HL-60 (cell line): ENCODE measurements at places on chromosomes 16 and 17.

GRCh38 chr16:75235721-75236193 lies 15.7 kb downstream of the BCAR1 start:
- DNase-seq = no peak

GRCh38 chr16:86827521-86827920 lies 249.2 kb downstream of the FOXL1 start:
- DNase-seq = no peak

- DNase-seq = no peak
These were observed 5.9 kb downstream of the RAB11FIP4 start for GRCh38 chr17:31397256-31397939.

GRCh38 chr17:57783338-57783742 lies 38.2 kb upstream of the CCDC182 start:
- DNase-seq = peak; percentile 53

DNA sequence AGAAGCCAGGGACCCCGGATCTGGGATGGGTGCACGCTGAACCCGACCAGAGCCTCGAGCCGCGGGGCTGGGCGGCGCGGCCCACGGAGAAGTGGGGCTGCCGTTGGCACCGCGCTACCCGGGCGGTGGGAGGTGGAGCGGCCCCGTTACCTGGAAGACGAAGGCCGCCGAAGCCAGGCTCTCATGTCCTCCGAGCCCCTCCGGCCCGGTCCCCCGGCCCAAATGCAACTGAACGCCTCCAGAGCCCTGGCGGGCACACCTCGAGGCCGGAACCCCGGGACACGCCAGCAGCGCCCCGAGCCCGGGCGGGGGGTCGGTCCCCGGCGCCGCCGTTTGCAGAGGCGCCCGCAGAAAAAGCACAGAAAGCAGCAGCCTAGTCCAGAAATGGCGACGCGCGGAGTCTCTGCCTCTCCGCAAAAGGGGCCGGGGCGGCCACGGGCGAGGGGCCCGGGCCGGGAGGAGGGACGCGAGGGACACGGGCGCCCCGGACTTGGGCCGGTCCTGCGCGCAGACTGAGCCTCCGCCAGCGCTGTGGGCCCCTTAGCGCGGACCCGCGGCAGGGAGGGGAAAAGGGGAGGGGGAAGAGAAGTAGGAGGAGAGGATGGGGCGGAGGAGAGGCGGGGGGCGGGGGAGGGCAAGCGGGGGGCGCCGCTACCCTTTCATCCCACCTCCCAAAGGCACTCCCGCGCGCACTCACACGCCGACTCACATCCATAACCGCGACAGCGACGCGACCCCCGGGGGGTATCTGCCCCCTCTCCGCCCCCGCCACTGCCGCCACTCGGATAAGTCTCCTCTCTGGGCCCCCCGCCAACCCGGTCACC lies 1.4 kb downstream of the AXIN2 start:
- DNase-seq = no peak

DNA sequence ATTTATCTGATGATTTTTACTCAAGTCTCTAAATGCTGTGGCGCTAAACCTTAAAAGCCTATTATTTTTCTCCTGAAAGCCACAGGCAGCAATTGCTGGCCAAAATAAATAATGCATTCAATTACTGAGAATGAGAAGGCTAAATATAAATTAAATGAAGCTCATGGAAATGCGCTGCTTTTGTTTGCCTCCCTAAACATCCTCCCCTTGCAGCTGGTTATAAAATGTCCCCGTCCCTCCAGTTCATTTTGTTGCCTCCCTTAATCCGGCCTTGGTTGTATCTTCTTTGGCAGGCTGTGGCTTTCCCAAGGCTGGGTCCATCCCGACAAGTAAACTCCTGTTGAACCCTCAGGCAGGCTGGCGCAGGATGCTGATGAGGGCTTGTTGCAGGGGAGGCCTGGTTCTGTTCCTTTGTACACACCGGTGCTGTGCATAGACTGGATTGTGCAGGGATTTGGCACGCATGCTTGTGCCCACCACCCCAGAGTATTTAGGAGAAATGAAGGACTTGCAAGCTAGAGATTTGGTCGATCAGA lies 62.7 kb downstream of the KNOP1 start:
- DNase-seq = no peak

DNA sequence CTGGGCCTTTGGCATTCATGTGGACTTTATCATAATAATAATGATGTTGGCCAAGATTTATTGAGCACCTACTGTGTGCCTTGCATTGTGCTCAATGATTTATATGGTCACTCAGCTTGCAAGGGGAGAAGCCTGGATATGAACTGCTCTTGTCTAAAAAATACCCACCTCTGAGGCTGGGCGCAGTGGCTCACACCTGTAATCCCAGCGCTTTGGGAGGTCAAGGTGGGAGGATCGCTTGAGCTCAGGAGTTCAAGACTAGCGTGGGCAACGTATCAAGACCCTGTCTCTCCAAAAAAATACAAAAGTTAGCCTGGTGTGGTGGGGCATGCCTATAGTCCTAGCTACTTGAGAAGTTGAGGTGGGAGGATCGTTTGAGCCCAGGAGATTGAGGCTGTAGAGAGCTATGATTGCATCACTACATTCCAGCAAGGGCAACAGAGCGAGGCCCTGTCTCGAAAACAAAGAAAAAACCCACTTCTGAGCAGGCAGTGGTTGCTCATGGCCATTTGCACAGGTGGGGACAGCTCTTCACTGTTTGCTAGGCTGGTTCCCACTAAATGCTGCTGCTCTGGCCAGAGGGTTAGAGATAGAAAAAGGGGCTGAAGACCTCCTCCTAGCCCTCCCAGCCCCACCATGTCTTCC lies 4.3 kb upstream of the ADGRG1 start:
- no peak for DNase-seq

DNA sequence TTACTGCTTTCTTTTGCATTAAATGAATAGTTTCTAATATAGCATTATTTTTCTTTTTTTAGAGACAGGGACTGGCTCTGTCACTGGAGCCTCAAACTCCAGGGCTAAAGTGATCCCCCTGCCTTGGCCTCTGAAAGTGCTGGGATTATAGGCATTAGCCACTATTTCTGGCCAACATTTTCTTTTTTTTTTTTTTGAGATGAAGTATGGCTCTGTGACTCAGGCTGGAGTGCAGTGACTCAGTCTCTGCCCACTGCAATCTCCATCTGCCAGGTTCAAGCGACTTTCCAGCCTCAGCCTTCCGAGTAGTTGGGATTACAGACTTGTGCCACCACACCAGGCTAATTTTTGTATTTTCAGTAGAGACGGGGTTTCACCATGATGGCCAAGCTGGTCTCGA lies 2.0 kb upstream of the DUXB start:
- DNase-seq = no peak

DNA sequence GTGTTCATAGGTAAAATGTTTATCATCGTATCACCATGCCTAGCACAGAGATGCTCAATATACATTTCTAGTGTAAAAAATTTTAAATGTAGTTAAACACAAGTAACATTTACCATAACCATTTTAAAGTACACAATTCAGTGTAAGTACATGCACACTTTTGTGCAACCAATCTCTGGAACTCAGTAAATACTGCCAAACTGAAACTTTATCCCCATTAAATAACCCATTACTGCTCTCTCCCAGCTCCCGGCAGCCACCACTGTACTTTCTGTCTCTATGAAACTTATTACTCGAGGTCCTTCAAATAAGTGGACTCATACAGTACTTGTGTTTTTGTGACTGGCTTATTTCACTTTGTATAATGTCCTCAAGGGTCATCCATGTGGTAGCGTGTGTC lies 29.0 kb downstream of the RMI2 start:
- DNase-seq = no peak

- no peak for DNase-seq
These were observed 26.0 kb upstream of the ITGB4 start for GRCh38 chr17:75695141-75695829.

GRCh38 chr17:7027335-7027734 lies 4.5 kb downstream of the BCL6B start:
- no peak for DNase-seq

DNA sequence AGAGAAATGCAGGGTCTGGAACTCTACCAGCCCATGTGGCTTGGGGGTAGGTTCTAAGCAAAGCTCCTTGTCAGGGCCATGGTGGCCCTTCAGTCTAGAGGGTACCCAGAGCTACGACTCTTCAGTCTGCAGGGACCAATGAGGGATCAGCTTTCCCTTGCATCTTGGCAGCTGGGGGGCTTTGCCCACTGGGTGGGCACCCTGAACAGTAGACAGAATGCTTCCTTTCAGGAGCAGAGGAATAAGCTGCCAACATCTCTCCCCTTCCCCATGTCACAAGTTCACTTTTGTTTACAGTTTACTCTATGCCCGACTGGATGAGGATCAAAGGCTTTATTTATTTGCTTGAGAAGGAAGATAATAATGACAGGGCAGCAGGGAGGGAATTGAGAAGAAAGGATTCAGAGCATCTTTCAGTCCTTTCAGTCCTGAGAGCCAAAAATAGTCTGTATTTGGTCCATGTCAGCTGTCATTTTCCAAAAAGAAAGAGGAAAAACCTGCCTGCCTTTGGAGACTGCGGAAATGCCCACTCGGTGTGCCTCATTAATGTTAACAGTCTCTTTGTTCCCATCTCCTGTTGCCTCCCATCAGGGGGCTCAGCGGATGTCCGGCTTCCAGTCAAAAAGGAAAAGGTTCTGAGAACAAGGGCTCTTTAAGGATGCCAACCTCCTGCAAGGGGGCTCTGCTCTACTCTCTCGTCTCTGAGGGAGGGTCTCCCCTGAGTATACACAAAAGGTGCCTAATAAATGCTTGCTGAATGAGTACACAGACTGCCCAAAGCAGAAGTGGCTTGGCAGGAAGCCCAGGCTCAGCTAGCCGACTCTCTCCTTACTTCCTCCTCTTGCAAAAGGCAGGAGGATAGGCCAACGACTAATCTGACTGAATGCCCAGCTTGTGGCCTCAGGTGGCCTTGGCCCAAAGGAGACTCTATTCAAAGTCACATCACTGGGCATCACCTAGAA lies 17.1 kb downstream of the TRAF4 start:
- DNase-seq = no peak

GRCh38 chr17:74800531-74800930 lies 24.4 kb upstream of the NAT9 start:
- no peak for DNase-seq

DNA sequence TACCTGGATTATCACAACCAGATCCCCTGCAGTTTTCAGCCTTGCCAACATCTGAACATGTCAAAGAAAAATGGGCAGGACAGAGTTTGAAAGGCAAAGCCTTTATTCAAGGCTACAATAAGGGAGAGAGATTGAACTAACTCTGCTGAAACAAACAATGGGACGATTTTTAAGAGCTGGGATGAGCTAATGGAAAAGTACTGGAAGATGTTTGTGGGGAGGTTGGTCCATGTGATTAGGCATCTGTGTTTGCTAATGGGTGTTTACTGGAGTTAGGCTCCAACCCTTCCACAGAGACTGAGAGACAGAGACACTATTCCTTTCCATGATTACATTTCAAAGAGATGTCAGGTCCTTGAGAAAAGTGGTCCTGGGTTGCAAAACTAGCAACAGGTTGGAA lies 35.0 kb upstream of the HSBP1 start:
- DNase-seq = no peak

GRCh38 chr16:2206780-2207433 lies 1.7 kb downstream of the MLST8 start:
- peak; percentile 77 for DNase-seq

- DNase-seq = no peak
These were observed 387.3 kb downstream of the MAF start for GRCh38 chr16:79213214-79213613.

DNA sequence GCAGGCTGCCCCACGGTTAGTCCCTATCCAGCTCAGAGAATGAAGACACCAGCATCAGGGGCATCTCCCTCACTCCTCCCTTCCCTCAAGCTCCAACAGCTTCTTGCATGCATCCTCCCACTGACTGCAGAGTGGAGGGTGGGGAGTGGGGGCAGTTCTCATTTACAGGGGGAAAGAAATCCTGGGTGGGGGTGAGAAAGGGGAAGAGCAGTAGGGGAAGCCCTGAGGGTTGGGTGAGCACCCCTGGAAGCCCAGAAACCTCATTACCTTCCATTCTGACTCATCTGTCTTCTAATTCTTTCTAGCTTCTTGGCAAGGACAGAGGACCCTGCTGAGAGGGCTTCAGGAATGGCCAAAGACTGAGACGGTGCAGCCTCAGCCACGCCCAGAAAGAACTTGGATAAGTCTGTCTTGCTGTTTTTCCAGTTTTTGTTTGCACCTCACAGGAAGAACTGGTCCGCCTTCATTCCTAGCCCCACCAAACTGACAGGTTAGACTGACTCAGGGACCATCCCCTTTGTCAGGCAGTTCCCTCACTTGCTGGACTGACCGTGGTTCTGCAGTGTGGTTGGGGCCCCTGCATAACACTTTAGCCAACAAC lies 52.5 kb upstream of the WSB1 start:
- DNase-seq = no peak

DNA sequence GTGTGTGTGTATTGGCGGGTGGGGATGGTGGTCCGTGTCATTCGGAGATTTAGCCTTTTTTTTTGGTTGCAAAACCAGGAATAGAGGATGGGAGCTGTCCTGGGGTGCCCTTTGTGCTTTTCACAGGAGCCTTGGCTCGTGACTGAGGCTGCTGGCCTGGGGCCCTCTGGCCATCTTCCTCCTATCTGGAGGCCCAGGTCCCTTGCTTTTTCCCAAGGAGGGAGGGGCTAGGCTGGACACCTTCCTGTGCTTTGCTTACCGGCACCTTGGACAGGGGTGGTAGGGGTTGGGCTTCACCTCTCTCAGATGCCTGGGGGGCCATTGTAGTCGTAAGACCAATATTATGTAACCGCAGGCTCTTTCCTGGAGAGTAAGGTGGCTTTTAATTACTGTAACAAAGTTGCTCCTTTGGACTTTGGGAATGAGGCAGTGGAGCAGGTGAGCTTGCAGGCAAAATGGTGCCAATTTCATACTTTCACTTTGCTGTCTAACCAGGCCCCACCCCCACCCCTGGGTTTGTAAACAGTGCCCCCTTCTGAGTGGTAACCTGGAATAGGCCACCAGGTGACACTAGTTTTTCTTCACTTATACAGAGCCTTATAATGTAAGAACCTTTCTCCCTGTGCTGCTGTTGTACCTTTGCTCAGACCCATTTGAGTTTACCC lies 1.2 kb downstream of the DYNLL2 start:
- no peak for DNase-seq

GRCh38 chr17:75557852-75558665 lies 29.5 kb upstream of the MYO15B start:
- DNase-seq = no peak

GRCh38 chr17:47698749-47699535 lies 5.0 kb downstream of the TBKBP1 start:
- peak; percentile 62 for DNase-seq

DNA sequence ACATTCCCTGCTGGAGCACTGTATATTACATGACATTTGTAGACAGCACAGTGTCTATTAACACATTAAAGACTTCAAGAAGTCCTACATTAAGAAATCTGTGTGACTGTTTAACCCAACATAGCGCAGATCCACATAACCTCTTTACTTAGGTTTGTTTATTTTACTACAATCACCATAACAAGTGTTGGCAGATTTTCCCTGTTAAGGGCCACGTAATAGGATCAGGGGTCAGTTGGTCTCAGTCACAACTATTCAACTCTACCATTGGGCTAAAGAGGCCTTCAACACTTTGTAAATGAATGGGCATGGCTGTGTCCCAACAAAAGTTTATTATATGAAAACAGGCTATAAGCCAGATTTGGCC lies 51.3 kb upstream of the ADORA2B start:
- no peak for DNase-seq
